ENCODE measurements at places on chromosomes 12 and 14. TPM values are rescaled to one million over a fixed set of nuclear protein-coding genes. Genes with fewer than 3 reads are reported as not detected.

Gene CCDC177
- total RNA-seq: not detected

Gene STAB2
- 7.2 TPM for total RNA-seq

Gene C1R
- total RNA-seq: 1.5 TPM

Gene KCNK10
- not detected for total RNA-seq

Gene ESR2
- under 0.01 TPM for total RNA-seq

Gene VRTN
- not detected for total RNA-seq

Gene OAS1
- 24.2 TPM for total RNA-seq

Gene MANSC4
- total RNA-seq: not detected

Gene TMEM233
- 0.11 TPM for total RNA-seq

Gene BEGAIN
- total RNA-seq: 0.17 TPM

Gene CPNE6
- not detected for total RNA-seq

Gene TEAD4
- total RNA-seq: 18.4 TPM

Gene SERPINA6
- not detected for total RNA-seq

Gene SIX4
- total RNA-seq: 0.54 TPM

Gene AICDA
- total RNA-seq: not detected
